ENCODE measurements at places on chromosomes 1 and 21.

DNA sequence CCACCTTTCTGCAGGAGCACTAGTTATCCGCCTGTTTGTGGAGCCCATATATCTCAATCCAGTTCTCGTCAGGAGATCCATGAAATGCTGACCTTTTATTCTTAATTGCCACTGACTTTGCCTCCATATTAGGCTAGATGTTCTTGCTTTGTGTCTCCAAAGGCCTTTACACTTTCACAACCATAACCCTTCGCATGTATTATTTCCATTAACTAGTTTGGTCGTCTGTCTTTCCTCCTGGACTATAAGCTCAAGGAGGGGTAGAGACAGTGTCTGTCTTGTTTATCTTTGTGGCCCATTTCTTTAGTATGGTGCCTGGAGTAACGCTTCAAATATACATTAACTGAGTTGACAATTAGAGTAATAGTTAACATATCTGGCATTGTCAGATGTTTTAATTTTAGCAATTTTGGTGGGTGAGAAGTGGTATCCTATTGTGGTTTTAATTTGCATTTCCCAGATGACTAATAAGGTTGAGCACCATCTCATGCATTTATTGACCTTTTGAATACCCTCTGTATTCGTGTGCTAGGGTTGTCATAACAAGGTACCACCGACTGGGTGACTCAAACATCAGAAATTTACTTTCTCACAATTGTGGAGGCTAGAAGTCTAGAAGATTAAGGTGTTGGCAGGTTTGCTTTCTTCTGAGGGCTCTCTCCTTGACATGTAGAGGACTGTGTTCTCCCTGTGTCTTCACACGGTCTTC lies 21.7 kb upstream of the IL12RB2 start:
- no peak for DNase-seq

GRCh38 chr1:185408700-185409270 lies 91.7 kb upstream of the IVNS1ABP start:
- DNase-seq, result no peak

GRCh38 chr1:212512816-212513559 lies 80.3 kb downstream of the NENF start:
- no peak for DNase-seq

DNA sequence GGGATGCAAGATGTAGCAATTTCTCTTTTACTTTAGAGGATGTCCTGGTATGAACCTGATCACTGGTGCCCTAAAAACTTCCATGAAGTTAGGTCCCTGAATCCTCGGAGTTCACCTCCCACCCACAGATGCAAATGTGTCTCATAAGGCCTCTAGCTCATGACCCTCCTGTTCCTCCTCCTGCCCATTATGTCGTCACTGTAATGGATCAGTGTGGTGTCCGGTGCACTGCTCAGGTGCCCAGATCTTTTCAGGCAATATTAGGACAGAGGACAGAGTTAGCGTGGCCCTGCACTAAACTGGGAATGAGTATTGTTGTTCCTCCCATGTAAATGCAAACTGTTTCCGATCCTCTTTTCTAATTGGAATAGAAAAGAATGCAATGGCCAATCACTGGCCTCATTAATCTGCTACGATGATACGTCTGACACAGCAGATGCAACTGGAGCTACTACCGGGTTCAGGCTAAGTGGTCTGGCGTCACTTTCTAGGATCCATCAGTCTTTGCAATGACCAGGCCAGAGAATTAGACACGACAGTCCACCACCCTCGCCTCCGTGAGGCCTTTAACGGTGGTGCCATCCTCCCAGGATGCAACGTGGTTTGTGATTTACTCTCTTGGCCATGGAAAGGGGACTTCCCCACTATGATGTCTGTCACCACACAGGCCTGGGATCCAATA lies 3.4 kb upstream of the COL6A2 start:
- DNase-seq, result no peak

DNA sequence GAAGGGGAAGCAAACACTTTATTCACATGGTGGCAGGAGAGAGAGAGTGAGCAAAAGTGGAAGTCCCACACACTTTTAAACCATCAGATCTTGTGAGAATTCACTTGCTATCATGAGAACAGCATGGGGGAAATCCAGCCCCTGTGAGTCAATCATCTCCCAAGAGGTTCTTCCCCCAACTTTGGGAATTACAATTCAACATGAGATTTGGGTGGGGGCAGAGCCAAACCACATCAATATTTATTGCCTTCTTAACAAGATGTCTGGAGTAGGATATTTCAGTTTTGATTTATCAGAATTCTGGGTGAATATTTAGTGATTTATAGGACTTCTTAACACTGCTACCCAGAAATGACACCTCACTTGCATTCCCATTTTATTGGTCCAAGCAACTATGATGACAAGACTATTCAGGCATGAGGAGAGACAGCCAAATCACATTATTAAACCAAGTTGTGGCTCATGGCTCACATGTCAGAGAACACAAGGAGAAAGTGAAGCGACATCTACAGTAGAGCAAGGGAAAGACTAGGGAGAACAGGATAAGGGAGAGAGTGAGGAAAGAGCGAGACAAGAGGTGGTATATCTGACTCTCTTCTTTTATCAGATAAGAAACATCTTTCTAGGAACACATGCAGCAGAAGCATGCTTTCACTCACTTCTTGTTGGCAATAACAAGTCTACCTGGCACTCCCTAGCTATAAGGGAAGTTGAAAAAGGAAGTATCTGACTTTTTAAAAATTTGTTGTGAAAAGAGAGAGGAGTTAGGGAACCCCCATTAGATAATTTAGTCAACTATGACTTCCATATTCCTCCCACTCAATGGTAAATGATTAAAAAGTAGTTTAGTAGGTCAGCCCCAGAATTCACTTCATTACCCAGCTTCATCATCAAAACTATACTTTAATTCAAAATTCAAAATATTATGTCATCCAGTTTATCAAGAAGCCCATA lies 36.6 kb upstream of the PTPRC start:
- no peak for DNase-seq
